ENCODE measurements at places on chromosomes 1 and 21. TPM values are rescaled to one million over a fixed set of nuclear protein-coding genes. Genes with fewer than 3 reads are reported as not detected.

SPRR2F gene
- not detected for total RNA-seq

MSH4 gene
- 0.44 TPM for total RNA-seq

AK4 gene
- total RNA-seq, result 39.7 TPM

CFHR5 gene
- not detected for total RNA-seq

SPATA17 gene
- total RNA-seq, result 0.36 TPM

IFI44L gene
- total RNA-seq, result 0.59 TPM

SELENBP1 gene
- 15.6 TPM for total RNA-seq

GRCh38 chr1:18932387-18932786 is 24.1 kb downstream of the IFFO2 start:
- H3K27me3 ChIP-seq, result peaks cover 5% of the 10 kb centered on the region
- DNase-seq, result no peak
- no peak overlapping the region for H3K27ac ChIP-seq
- no peak overlapping the region for H3K4me3 ChIP-seq

DNA sequence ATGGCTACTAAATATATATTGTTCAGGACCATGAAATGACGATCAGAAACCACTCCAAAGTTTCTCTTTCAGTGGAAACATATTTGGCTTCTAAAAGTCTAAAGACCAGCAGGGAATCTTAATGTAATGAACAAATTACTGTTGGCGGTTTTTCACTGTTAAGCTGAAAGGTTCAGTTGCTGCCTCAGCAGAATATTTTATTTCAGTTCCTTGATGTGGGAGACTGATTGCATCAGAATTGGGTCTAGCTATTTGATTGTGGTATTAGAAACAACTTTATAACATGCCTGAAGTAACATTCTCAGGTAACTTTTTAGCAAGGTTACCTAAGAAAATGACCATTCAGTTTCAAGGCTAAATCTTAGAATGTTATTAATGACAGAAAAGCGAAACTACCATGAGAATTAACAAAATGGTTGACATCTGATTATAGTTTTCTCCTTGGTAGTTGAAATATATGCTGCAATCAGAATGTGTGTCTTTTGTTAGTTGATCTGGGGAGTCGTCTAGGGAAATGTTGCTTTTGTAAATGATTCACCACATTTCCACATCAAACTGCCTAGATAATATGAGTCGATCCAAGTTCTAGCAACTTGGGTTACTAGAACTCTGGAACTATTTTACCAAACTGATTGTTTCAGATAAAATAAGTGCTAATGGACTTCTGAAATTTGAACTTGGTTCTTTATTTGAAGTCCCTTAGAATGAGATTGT is 200.4 kb downstream of the HMCN1 start:
- no peaks in the 10 kb centered on the region for H3K36me3 ChIP-seq
- no peak overlapping the region for H3K27ac ChIP-seq
- H3K27me3 ChIP-seq, result no peaks in the 10 kb centered on the region
- DNase-seq, result no peak
- peaks cover 13% of the 10 kb centered on the region for H3K4me1 ChIP-seq
- H3K4me3 ChIP-seq, result no peak overlapping the region

- no peak overlapping the region for H3K4me3 ChIP-seq
- no peaks in the 10 kb centered on the region for H3K4me1 ChIP-seq
- H3K27ac ChIP-seq, result no peak overlapping the region
- no peaks in the 10 kb centered on the region for H3K27me3 ChIP-seq
These were observed 1114.4 kb upstream of the B3GALT2 start for GRCh38 chr1:194300776-194301175.

GRCh38 chr1:6180268-6180706 is at the start of gene CHD5:
TSS of gene CHD5 (minus strand) at chr1:6180321. CDS start at chr1:6180023, 298 bp downstream.
- no peak within 1 kb of the TSS for H3K27ac ChIP-seq
- peaks cover 21% of the 10 kb centered on the region for H3K4me1 ChIP-seq
- H3K36me3 ChIP-seq, result peaks cover 7% of the 10 kb centered on the region
- H3K4me3 ChIP-seq, result no peak within 1 kb of the TSS
- DNase-seq, result no peak

- H3K4me3 ChIP-seq, result no peak overlapping the region
- H3K4me1 ChIP-seq, result no peaks in the 10 kb centered on the region
- H3K27ac ChIP-seq, result no peak overlapping the region
- DNase-seq, result no peak
- peaks cover 2% of the 10 kb centered on the region for H3K27me3 ChIP-seq
- H3K36me3 ChIP-seq, result no peaks in the 10 kb centered on the region
These were observed 225.2 kb downstream of the LTN1 start for GRCh38 chr21:28767523-28767922.

GRCh38 chr1:159952932-159953331 is 1.1 kb downstream of the SLAMF9 start:
- peaks cover 2% of the 10 kb centered on the region for H3K27me3 ChIP-seq
- H3K36me3 ChIP-seq, result no peaks in the 10 kb centered on the region
- no peak overlapping the region for H3K27ac ChIP-seq
- no peak overlapping the region for H3K4me3 ChIP-seq
- peaks cover 3% of the 10 kb centered on the region for H3K4me1 ChIP-seq
- DNase-seq, result no peak

- no peak overlapping the region for H3K27ac ChIP-seq
- H3K4me1 ChIP-seq, result no peaks in the 10 kb centered on the region
- no peaks in the 10 kb centered on the region for H3K27me3 ChIP-seq
These were observed 217.1 kb upstream of the CHRM3 start for GRCh38 chr1:239169276-239169675.

Data from endothelial cell (in vitro differentiated cells).